CD4-positive, alpha-beta T cell (primary cell): ENCODE measurements at places on chromosomes 11 and 22. TPM values are rescaled to one million over a fixed set of nuclear protein-coding genes. Genes with fewer than 3 reads are reported as not detected.

The TPBGL gene
- 0.78 TPM for total RNA-seq

GRCh38 chr22:49672014-49672516 lies 155.6 kb downstream of the BRD1 start:
- no peak for DNase-seq

DNA sequence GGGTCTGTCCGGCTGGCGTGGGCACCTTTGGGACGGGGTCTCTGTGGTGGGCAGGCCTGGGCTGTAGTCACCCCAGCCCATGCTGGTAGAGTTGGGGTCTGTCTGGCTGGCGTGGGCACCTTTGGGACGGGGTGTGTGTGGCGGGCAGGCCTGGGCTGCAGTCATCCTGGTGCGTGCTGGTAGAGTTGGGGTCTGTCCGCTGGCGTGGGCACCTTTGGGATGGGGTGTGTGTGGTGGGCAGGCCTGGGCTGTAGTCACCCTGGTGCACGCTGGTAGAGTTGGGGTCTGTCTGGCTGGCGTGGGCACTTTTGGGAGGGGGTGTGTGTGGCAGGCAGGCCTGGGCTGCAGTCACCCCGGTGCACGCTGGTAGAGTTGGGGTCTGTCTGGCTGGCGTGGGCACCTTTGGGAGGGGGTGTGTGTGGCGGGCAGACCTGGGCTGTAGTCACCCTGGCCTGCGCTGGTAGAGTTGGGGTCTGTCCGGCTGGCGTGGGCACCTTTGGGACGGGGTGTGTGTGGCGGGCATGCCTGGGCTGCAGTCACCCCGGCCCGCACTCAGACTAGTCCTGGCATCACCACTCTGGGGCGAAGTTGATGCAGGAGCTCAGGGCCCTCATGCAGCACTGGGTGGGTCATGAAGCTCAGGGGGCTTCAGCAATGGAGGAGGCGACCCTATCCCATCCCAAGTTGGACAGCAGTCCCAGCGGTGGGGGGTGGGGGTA lies 19.3 kb downstream of the PRR33 start:
- no peak for DNase-seq

DNA sequence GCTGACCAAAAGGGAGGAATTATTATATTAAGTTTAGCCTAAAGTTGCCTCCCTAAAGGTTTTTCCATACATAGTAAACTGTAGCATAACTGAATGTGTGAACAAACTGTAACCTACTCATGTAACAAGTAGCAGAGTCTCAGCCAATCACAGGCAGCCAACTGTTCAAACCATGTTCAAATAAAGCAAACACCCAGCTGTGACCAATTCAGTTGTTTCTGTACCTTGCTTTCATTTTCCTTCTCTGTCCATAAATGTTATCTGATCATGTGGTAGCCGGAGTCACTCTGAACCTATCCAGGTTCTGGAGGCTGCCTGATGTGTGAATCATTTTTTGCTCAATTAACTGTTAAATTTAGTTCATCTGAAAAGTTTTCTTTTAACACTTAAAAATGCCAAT lies 373.5 kb downstream of the GUCY1A2 start:
- no peak for DNase-seq

GRCh38 chr11:944711-945470 lies 19.2 kb downstream of the AP2A2 start:
- no peak for DNase-seq

- no peak for DNase-seq
Measured at GRCh38 chr11:1782831-1783724, 19.4 kb upstream of the CTSD start.

DNA sequence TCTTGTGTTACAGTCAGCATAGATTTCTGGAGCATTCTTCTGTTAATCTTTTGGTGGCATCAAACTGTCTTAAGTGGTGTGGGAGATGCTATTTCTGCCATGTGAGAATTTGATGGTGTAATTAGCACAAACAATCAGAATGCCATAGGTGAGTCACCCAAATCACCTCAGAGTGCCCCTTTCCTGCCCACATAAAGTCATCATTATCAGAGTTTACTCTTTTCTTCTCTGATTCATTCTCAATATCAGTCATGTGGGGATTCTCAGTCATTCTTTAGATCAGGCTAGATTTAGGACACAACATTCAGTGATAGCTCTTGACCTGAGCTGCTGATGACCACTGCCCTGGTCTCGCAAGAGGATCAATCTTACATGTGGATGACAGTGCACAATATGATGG lies 23.7 kb upstream of the MS4A6A start:
- no peak for DNase-seq

The SCGB1D2 gene
- not detected for total RNA-seq

DNA sequence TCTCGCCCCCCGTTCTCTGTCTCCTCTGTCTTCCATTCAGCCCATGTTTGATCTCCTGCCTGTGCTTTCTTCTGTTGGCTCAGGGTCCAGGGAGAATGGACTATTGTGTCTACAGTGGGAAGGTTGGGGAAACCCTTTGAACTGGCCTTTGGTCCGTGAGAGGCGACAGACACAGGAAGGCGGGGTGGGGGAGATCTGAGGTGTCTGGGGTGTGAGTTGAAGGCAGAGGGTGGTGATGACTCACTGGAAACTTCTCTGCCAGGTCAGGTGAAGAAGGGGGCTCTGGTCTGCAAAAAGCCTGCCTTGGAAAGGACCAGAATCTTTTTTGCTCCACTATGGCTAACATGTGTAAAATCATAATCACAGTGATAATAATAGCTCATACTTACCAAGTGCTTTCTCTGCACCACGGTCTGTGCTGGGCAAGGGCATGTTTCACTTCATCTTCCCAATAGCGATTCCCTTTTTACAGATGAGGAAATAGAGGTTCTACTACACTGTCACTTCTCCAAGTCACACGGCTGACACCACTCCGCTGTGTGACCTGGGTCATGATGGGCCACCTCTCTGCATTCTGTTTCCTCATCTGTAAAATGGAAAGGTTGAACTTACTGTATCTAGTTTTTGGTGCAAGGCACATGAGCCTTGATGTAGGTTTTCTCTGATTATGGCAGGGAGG lies 99.8 kb upstream of the ALX4 start:
- DNase-seq, result no peak

The IFT27 gene
- 10.9 TPM for total RNA-seq

- DNase-seq, result no peak
Measured at GRCh38 chr22:49480896-49481658, 346.6 kb downstream of the BRD1 start.
